ENCODE measurements at places on chromosomes 12 and 14.

- DNase-seq = no peak
Measured at GRCh38 chr12:58513301-58513834, 406.9 kb downstream of the LRIG3 start.

- no peak for DNase-seq
Measured at GRCh38 chr12:82527165-82527780, 159.4 kb upstream of the TMTC2 start.

GRCh38 chr12:28104316-28104715 lies 85.9 kb upstream of the CCDC91 start:
- DNase-seq = no peak

DNA sequence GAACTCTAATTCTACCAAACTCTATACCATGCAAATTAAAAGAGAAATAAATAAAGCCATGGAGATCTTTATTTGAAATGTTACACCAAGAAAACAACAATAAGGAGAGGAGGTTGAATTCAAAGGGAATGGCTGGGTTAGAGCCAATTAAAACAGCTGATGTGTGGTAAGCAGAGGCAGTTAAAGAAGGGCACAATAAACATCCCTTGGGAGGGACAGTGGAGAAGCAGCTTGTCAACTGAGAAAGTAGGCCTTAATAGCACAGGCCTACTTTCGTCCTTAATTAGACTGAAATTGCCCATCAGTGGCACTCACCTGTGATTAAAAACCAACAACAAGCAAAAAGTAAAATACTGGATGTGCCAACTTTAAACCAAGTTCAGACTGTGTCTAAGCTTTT lies 16.3 kb upstream of the NAV3 start:
- DNase-seq = no peak

GRCh38 chr12:2963154-2963759 lies 4.1 kb downstream of the TEAD4 start:
- no peak for DNase-seq

DNA sequence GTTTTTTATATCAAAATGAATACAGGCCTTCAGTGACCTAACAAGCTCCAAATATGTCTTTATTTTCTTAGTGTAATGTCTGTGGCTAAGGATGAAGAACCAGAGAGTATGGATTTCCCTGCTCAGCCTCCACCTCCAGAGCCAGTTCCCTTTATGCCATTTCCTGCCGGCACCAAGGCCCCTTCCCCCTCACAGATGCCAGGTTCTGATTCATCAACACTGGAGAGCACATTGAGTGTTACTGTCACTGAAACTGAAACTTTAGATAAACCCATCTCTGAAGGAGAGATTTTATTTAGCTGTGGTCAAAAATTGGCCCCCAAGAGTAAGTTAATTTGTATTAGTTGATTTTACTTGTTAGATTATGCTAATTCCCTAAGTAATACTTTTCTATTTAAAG lies 61.0 kb downstream of the KIAA0586 start:
- DNase-seq = no peak

DNA sequence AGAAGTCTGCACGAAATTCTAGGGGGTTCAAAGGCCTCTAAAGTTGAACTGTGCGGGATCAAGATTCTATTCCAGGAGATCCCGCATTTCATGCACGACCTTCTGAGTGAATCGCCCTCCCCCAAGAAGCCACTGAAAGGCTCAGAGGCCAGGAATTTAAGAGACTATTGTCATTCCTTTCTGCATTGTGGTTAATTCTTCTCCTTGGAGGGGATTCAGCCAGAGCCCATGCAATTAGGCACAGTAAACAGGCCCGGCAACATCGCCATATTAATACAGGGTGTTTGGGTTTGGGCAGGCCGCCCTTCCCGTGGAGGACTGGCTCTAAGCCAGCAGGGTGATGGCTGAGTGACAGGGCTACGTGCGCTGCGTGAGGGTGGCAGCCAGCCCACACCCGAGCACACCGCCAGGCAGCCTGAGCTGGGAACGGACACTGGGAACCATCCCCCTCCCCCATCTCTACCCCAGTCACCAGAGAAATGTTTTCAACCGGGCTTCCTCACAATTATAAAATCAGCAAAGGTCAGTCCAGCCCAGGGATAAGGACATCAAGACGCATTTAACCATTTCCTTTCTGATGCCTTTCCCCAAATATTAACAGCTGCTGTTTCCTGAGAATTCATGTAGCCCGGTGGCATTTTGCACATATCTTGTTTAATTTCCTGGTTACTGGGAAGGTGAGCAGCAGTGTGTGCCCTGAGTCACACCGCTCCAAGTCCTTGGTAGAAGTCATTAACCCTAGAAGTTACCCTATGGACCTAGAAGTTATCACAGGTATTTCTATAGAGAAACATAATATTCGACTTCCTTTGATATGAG lies 12.5 kb downstream of the EGLN3 start:
- no peak for DNase-seq

DNA sequence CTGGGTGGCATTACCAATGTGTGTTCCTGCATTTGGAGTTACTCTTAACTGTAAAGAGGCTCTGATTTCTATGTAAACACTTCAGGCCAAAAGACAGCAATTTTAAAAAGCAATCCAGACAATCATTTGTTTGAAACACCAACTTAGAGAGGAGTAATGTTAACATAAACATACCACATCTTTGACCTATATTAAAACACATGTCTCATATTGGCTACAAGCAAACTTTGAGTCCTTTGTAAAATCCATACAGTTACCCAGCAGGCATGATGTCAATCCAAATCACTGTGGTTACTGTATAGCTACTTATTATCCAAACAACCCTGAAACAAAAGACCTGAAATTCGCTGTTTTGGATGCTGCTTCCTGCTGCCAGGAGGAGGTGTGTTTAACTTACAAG lies 7.5 kb upstream of the G2E3 start:
- no peak for DNase-seq

- no peak for DNase-seq
Measured at GRCh38 chr12:131830335-131830913, 2.2 kb downstream of the MMP17 start.

GRCh38 chr12:54759751-54760150 lies 94.6 kb upstream of the MUCL1 start:
- DNase-seq = no peak

DNA sequence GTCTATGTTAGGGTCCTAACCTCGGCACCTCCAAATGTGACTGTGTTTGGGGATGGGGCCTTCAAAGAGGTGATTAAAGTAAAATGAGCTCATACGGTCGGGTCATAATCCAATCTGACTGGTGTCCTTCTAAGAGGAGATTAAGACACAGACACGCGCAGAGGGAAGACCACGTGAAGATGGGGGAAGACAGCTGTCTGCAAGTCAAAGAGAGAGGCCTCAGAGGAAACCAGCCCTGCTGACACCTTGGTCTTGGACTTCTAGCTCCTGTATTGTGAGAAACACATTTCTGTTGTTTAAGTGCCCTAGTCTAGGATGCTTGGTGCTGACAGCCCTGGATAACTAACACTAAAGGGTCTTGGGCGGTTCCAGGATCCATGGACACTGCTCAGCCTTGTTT lies 109.6 kb downstream of the DICER1 start:
- DNase-seq = no peak

GRCh38 chr12:71430756-71431155 lies 8.8 kb upstream of the LGR5 start:
- no peak for DNase-seq

GRCh38 chr14:68424443-68425172 lies 368.3 kb downstream of the ZFP36L1 start:
- no peak for DNase-seq

DNA sequence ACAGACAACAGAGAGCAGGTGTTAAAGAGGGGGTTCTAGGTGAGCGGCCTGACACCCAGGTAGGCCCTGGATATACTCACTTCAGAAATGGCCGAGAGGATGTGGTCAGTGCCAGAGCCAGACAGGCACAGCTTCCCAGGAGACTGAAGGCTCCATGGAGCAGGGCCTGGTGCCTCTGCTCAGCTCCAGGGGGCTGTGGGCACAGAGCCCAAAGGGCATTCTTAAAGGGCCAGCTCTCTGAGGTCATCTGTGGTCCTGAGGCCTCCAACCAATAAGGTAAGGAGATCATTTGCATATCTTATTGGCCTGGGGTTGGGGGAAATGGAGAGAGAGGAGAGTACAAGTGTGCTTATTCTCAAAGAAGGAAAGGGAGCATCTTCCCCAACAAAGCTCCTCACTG lies 9.7 kb upstream of the PCK2 start:
- no peak for DNase-seq

- DNase-seq = no peak
Measured at GRCh38 chr12:106585105-106585520, 2.3 kb downstream of the RFX4 start.

Data from stimulated activated CD8-positive, alpha-beta memory T cell treated with anti-CD3 and anti-CD28 coated beads, Interleukin-12 subunit alpha, Interleukin-12 subunit beta, amount 100 ng/mL, for 1 hour (primary cell).